ENCODE measurements at places on chromosomes 3 and 15.

GRCh38 chr15:41276831-41277230, 45.8 kb downstream of the CHP1 start:
- DNase-seq, result no peak

DNA sequence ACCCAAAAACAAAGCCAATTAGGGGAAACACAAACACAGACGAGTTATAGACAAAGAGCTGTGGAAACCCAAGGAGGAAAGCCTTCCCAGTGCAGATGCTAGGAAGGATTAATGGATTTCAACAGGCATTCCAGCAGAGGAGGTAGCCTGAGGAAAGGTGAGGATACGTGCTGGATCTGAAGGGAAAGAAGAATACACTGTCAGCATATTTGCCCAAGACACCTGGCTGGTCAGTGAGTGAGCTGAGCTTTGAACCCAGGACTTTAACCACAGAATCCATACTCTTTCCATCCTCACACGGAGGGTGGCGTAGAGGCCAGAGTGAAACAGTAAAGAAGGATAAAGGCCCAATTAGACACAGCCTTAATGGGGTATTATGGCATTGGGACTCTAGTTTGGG, 9.1 kb upstream of the BFSP2 start:
- DNase-seq, result no peak

- DNase-seq, result no peak
Measured at GRCh38 chr3:28698706-28699105, 350.1 kb upstream of the AZI2 start.

DNA sequence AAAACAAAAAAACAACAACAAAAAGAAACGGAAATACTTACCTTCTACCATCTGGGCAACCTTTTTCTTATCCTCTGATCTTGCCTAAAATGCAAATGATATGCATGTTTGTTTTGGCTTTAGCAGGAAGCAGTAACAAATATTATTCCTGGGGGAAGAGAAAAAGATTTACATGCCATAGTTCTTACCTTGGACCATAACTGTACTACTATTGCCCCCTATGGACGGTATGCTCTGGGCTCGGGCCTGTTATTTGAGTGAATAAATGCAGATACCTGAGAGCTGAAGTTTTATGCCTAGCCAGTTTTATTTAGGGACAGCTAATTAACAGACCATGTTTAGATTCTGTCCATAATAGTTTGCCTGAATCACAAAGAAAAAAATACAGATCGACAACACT, 12.6 kb upstream of the STARD5 start:
- DNase-seq, result no peak

DNA sequence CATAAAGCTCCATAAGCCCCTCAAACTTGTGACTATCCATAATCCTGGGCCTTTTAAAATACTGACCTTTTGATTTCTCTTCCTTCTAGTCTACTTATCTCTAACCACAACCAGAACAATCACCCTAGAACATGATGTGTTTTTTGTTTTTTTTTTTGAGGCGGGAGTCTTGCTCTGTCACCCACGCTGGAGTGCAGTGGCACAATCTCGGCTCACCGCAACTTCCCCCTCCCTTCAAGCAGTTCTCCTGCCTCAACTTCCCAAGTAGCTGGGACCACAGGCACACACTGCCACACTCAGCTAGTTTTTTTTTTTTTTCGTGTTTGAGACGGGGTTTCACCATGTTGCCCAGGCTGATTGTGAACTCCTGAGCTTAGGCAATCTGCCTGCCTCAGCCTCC, 25.1 kb downstream of the VPS39 start:
- DNase-seq, result no peak

DNA sequence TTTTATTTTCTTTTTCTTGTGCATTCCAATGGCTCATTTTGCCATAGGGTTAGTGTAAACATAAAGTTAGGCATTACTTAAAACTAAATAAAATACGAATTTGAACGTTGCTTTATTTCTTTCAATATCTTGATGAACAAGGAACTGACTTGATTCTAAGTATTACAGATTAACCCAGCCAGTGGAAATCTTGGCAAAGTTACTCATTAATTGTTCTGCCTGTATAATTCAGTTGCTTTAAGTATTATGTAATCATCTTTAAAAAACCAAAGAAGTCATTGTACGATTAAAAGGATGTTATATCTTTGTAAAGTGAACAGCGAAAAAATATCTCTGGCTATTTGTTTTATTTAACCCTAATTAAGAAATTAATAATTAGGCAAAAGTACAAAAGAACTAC, 737.9 kb upstream of the BCHE start:
- no peak for DNase-seq
